Thoracic aorta (tissue), 2 donors: ENCODE measurements at places on chromosomes 6 and 20.

GRCh38 chr6:74518035-74518434 is 687.8 kb downstream of the COL12A1 start:
- H3K27ac ChIP-seq = no peak overlapping the region
- H3K4me3 ChIP-seq = no peak overlapping the region
- no peaks in the 10 kb centered on the region for H3K36me3 ChIP-seq
- DNase-seq = no peak
- no peaks in the 10 kb centered on the region for H3K4me1 ChIP-seq

DNA sequence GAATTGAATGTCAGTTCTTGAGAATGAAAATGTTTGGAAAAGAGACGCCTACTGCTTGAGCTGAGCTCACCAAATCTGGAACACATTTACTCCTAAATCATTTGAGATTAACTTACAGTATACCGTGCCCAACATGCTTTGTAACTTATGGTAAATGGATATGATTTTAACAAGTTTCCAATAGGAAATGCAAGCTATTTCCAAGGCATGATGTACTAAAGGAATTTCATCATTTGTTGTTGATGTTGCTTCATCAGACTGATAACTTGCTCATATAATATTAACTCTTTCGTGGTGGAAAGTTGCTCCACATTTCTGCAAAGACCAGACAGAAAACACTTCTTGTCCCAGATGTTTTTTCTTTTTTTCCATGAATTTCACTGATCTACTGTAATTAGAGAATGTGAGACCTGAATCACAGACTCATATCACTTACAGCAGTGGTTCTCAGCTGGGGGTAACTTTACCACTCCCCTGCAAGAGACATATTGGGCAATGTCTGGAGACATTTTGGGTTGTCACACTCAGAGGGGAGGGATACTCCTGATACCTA is 116.6 kb upstream of the TRAF3IP2 start:
- H3K27ac ChIP-seq = no peak overlapping the region
- peaks cover 7% of the 10 kb centered on the region for H3K4me1 ChIP-seq
- no peaks in the 10 kb centered on the region for H3K27me3 ChIP-seq
- no peak overlapping the region for H3K4me3 ChIP-seq

DNA sequence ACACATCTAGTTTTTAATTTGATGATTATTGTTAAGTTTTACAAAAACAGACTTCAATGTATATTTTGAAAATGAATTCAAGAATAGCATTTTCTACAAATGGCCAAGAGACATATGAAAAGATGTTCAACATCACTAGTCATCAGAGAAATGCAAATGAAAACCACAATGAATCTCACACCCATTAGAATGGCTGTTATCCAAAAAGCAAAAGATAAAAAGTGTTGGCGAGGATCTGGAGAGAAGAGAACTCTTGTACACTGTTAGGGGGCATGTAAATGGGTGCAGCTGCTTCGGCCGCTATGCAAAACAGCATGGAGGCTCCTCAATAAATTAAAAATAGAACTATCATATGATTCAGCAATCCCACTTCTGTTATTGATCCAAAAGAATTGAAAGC is 185.8 kb upstream of the CCN2 start:
- DNase-seq = no peak
- no peak overlapping the region for H3K4me3 ChIP-seq
- H3K27ac ChIP-seq = no peak overlapping the region
- no peaks in the 10 kb centered on the region for H3K27me3 ChIP-seq
- H3K4me1 ChIP-seq = peaks cover 43% of the 10 kb centered on the region

GRCh38 chr6:96809119-96809518 is 28.2 kb downstream of the GPR63 start:
- no peaks in the 10 kb centered on the region for H3K36me3 ChIP-seq
- no peak for DNase-seq
- no peaks in the 10 kb centered on the region for H3K27me3 ChIP-seq
- H3K4me1 ChIP-seq = peaks cover 8% of the 10 kb centered on the region

DNA sequence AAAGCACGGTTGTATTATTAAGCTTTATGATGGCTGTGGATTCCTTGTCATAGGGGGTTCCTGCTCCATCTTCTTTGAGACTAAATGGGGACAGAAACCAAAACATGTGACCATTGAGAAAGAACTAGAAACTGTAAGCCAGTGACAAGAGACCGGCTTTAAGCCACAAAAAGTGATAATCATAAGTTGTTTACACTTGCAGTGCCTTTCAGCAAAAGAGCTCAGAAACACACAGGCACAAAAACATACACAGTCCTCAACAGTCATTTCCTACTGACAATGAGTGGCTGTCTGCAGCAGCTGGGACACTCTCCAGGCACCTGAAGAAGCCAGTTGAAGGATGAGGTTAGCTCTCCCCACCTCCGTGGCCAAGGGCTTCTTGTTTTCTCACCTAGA is 20.0 kb upstream of the UBE2J1 start:
- no peak for DNase-seq
- no peak overlapping the region for H3K27ac ChIP-seq
- H3K4me3 ChIP-seq = no peak overlapping the region
- no peaks in the 10 kb centered on the region for H3K36me3 ChIP-seq
- no peaks in the 10 kb centered on the region for H3K27me3 ChIP-seq

DNA sequence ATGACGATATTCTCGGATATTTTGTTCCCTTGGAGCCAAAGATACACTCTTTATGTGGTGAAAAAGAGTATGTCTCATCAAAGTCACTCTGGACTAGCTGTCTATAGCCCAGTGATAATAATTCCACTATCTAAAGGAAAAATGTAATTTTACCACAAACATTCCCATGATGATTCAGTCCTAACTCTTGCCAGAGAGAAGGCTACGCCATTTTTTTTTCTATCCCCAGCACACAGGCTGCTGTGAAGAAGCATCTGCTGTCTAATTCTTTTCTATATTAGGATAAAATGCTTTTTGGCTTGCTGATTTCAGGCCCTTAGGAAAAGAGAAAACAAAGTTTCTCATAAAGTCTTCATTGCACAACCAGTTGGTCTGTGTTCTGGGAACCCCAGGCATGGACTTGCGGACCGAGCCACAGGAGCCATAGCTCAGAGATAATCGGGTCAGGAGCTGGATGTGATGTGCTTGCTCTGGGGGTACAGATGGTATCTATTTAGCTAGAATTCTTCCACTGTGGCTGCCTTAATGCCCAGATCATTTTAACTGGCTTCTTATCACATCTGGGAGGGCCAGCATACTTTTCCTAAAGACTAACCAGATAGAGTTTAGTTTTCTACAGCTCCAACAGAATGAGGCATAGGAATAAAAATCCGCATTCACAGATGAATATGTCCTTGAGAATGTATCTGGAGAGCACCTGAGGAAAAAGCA is 683.7 kb upstream of the ID4 start:
- H3K4me3 ChIP-seq = no peak overlapping the region
- H3K4me1 ChIP-seq = peaks cover 11% of the 10 kb centered on the region
- no peak overlapping the region for H3K27ac ChIP-seq

GRCh38 chr6:80331522-80331921 is 225.1 kb downstream of the BCKDHB start:
- H3K4me1 ChIP-seq = peaks cover 2% of the 10 kb centered on the region
- no peak overlapping the region for H3K4me3 ChIP-seq
- H3K36me3 ChIP-seq = no peaks in the 10 kb centered on the region
- no peaks in the 10 kb centered on the region for H3K27me3 ChIP-seq

DNA sequence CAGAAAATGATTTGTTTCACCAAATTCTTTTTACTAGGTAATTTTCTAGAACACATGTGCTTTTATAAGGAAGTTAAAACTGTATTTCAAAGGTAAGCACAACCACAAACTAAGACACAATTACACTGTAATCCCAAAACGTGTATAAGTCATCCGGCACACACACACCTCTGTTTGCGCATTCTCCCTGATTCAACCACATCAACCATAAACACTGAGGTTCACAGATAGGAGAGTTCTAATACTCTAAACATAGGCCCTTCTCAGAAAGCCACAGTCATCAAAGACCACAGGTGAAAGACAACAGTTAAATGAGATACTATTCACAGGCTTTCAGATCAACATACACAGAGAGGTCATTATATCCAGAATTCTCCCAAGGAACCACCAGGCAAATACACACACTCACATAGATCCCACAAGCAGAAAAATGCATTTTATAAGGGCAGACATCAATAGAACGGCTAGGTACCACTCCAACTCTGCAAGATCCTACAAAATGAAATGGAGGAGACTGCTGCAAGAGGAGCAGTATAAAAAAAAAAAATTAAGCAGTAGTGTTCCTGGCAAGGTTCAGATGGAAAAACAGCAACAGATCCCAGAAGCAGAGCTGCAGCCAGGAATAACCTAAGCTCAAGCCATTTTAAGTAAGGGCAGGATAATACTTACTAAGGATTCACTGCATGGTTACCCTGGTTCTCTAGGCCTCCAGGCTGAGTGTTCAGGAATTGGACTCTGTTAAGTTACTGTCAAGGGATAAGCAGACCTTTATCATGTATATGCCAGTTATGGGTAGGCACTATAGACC is 6.6 kb upstream of the FBXO9 start:
- no peaks in the 10 kb centered on the region for H3K36me3 ChIP-seq
- no peaks in the 10 kb centered on the region for H3K27me3 ChIP-seq
- peaks cover 59% of the 10 kb centered on the region for H3K4me1 ChIP-seq
- peak overlapping the region; percentile 94 for H3K4me3 ChIP-seq
- DNase-seq = no peak
- H3K27ac ChIP-seq = peak overlapping the region; percentile 33

DNA sequence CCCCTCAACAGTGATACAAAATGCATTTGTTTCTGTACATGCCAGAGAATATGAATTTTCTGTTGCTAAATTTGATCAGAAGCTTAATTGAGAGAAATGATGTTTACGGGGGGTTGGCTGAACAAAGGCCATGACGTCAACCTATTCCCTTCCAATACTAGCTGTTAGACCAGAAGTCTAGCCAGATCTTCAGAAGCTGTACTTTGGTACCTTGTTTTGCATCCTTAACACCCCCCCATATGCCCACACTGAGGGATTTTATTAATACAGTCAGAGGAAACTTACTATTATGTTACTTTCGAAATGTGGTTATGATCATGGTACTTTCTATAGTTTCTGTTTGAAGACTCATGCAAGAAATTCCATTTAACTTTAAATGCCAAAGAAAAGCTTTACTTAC is 3.1 kb downstream of the NCOA7 start:
- no peaks in the 10 kb centered on the region for H3K36me3 ChIP-seq
- H3K4me1 ChIP-seq = peaks cover 38% of the 10 kb centered on the region
- no peak overlapping the region for H3K4me3 ChIP-seq
- no peak overlapping the region for H3K27ac ChIP-seq
- H3K27me3 ChIP-seq = no peaks in the 10 kb centered on the region

- DNase-seq = no peak
- no peak overlapping the region for H3K27ac ChIP-seq
- no peak overlapping the region for H3K4me3 ChIP-seq
Observed at GRCh38 chr6:36586606-36587005, 7.6 kb upstream of the SRSF3 start.

- peak overlapping the region; percentile 73 for H3K27ac ChIP-seq
- no peaks in the 10 kb centered on the region for H3K36me3 ChIP-seq
- peaks cover 37% of the 10 kb centered on the region for H3K4me1 ChIP-seq
- DNase-seq = no peak
- H3K27me3 ChIP-seq = no peaks in the 10 kb centered on the region
Observed at GRCh38 chr6:3841066-3841454, 8.1 kb upstream of the FAM50B start.

DNA sequence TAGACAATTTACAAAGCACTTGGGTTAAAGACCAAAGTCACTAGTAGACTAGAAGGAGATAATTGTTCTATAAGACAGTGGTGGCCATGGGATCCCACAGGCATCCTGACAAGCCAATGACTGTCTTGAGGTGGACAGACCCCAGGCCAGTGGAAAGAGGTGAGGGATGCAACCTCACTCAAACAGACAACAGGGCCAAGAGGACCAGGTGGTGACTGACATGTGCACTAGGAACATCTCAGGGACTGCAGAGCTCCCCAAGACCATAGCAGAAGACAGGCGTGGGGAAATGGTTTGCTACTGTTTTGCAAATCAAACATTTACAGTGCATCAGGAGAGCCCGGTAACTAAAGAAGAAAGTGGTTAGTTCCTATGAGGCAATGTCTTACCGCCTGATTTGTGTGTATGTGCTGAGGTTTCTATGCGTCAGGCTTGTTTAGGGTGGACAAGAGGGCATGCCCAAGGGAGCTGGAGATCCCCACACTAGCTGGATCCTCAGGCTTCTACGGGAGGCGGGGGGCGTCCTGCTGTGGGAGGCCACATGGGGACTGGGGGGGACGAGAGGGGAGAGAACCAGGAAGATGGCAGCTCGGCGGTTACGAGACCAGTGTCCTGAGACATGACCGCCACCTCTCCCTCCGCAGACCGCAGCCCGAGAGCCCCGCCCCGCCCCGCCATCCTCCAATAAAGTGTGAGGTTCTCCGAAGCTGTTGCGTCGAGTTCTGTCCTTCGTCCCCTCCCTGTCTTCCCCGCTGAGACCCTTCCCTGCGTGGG is 623 bp upstream of the MRPS26 start:
- H3K4me1 ChIP-seq = peaks cover 19% of the 10 kb centered on the region
- peaks cover 22% of the 10 kb centered on the region for H3K36me3 ChIP-seq
- peak overlapping the region; percentile 90 for H3K27ac ChIP-seq
- H3K4me3 ChIP-seq = peak overlapping the region; percentile 97

DNA sequence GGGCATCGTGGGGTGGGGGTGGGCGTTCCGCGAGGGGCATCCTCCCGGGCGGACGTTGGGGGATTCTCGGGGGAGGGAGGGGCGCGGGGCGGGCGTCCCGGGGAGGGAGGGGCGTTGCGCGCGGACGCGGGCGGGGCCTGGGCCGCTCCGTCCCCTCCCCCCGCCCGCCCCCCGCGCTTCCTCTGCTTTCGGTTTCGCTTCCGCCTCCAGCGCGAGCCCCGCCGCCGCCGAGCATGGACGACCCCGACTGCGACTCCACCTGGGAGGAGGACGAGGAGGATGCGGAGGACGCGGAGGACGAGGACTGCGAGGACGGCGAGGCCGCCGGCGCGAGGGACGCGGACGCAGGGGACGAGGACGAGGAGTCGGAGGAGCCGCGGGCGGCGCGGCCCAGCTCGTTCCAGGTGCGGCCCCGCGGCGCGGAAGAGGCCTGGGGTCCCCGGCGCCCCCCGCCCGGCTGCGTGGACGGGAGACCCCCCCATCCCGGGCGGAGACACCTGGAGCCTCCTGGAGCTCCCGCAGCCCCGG is at the start of gene OGFR:
Gene OGFR, plus strand, starts transcription at position 209 of the 528 bp plus-strand sequence. Its CDS starts 25 bp downstream, at position 234.
- H3K27me3 ChIP-seq = no peaks in the 10 kb centered on the region
- peak within 1 kb of the TSS; percentile 95 for H3K4me3 ChIP-seq
- peak within 1 kb of the TSS; percentile 78 for H3K27ac ChIP-seq
- DNase-seq = no peak
- peaks cover 18% of the 10 kb centered on the region for H3K36me3 ChIP-seq
- H3K4me1 ChIP-seq = peaks cover 16% of the 10 kb centered on the region

DNA sequence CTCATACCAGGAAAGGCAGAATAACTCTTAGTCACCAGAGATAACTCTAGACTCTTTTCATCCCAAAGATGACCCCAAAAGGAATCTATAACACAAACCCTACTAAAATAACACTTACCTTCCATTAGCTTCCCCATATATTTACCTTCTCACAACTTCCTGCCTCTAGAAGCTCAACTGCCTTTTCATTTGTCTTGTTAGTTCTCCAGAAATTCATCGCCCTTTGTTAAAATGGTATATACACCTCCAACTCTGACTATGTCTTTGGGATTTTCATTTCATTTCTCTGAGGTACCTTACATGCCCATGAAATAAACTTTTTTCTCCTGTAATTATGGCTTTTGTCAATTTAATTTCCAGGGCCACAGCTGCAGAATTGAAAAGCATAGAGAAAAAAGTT is 33.5 kb downstream of the GCM1 start:
- no peaks in the 10 kb centered on the region for H3K27me3 ChIP-seq
- H3K27ac ChIP-seq = no peak overlapping the region
- no peaks in the 10 kb centered on the region for H3K4me1 ChIP-seq

GRCh38 chr20:19737025-19737424 is 21.0 kb upstream of the RIN2 start:
- no peak overlapping the region for H3K27ac ChIP-seq
- DNase-seq = no peak
- H3K27me3 ChIP-seq = no peaks in the 10 kb centered on the region
- H3K4me1 ChIP-seq = peaks cover 13% of the 10 kb centered on the region
- no peak overlapping the region for H3K4me3 ChIP-seq
- H3K36me3 ChIP-seq = no peaks in the 10 kb centered on the region
